ENCODE measurements at places on chromosomes 16 and 17. TPM values are rescaled to one million over a fixed set of nuclear protein-coding genes. Genes with fewer than 3 reads are reported as not detected.

- DNase-seq: no peak
These were observed 31.9 kb upstream of the ACSF3 start for GRCh38 chr16:89061590-89062380.

- no peak for DNase-seq
These were observed 42.0 kb upstream of the KSR1 start for GRCh38 chr17:27414271-27414670.

Gene ADAM11
- under 0.01 TPM for total RNA-seq

Gene CLEC3A
- total RNA-seq: not detected

GRCh38 chr17:81537856-81538555 lies 9.8 kb downstream of the FSCN2 start:
- DNase-seq: peak; percentile 88

Gene RRAD
- total RNA-seq: 8.3 TPM

DNA sequence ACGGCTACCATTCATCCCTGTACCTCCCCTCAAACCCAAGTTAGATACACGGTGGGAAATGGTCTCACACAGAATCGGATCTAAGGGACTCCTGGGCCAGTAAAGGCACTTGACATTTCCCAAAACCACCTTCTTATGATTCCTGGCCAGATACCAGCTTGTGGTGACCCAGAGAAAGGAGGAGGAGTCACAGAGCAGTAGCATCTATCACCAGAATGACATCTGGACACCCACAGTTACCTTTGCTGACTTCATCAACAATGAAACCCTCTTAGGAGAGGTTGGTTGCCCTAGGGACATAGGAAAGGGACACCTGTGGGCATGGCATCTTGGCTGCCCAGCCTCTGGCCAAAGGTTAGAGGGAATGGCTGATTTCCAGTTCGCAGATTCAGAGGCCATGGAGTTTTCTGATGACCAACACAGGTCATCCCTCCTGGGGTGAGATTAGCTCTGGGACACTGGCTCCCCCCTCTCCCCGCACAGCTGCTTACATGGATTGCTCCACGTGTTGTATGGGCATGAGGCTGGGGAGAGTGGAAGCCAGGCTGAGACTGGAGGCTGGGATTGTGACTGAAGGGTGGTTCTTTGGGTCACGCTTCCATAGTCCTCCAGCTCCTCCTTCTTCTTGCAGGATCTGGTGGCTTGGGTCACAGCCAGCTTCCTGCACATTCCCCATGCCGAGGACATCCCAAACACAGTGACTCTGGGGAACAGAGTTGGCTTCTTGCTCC lies 1.4 kb upstream of the AOC3 start:
- no peak for DNase-seq

DNA sequence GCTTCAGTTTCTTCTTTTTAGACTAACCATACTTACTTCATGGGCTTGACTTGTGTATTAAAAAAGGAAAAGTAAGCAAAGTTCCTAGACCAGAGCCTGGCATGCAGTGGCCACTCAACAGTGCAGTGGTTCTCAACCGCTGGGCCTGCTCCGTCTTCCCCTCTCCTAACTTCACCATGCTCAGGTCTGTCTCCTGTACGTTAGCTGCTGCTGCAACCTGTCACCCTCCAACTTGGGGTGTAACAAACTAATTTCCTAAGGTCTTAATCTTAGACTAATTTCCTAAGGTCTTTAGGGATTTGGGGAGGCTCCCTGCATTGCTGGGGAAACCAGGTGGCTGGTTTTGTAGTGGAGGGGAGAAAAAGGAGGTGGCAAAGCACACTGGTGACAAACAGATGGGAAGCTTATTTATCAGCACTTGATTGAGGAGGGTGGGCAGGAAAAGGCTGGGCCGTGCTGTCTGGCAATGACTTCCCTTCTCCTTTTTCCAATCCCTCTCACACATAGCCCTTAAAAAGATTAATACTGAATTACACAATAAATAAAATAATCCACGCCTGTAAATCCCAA lies 2.2 kb upstream of the ARL4D start:
- no peak for DNase-seq

Gene CCDC200
- not detected for total RNA-seq

DNA sequence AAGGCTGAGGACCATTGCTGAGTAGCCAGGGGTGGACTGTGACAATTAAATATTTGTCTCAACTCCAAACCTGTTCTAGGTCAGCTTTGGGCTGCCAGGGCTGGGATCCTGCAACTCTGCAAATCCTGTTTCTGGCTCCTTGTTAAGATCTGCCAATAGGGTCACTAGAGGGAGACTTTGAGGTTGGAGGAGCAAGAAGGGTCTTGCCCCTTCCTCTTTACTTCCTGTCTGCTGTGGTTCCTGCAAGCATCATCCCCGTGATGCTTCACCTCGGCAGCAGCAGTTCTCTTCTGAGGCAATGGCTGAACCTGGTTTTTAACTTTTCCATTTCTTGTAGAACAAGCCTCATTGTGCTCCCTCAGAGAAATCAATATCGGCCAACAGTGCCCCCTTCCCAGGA lies 124.6 kb downstream of the IRX5 start:
- no peak for DNase-seq

DNA sequence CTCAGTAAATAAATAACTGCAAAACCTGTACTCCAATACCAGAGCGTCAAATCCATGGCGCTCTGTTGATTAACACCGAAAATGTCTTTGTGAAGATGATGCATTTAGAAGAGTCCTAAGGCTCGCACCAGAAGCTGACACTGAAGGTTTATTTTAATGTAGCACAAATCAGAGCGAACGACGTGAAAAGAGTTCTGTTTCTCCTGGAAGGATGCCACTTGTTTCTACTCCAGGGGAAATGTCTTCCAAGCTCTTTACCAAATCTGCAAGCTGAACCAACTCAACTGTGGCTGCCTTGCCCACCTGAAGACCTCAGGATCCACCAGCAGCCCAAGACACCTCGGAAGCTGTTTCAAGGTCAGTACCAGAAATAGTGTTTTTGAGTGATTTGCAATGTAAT lies 194.4 kb upstream of the MAF start:
- no peak for DNase-seq

GRCh38 chr16:57480754-57481230 lies 5.5 kb downstream of the DOK4 start:
- DNase-seq: no peak

Gene FSCN2
- total RNA-seq: 13.5 TPM

Gene TP53TG3
- total RNA-seq: not detected

- no peak for DNase-seq
These were observed 21.1 kb upstream of the MYOCD start for GRCh38 chr17:12644623-12645022.

Gene TCAP
- 0.26 TPM for total RNA-seq

Gene GNAO1
- 3.0 TPM for total RNA-seq

GRCh38 chr17:70552230-70552981 lies 383.1 kb downstream of the KCNJ2 start:
- DNase-seq: no peak

DNA sequence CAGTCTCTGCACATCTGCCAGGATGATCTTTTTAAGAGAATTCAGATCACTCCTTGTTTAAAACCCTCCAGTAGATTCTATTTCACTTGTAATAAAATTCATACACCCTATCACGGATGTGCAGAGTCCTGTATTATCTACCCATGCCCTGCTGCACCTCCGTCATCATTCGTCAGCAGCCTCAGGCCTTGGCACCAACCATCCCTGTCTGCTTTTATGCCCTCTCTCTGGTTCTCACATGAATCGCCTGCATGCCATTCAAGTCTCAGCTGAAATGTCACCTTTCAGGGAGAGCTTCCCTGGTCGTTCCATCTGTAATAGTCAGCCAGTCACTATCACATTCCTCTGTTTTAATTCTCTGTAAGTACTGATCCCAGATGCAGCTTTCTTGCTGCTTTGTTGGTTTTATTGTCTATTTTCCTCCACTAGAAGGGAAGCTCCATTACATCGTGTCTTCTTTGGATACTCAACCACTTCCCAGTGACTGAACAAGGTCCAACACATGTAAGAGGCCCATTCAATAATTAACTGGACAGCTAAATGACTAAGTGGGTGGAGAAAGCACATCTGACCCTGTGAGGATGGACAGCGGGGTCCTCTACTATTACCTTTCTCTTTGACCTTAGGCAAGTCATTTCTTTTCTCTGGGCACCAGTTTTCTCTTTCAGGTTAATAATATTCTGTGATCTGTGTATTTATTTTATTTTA lies 81.2 kb upstream of the GOT2 start:
- DNase-seq: no peak

DNA sequence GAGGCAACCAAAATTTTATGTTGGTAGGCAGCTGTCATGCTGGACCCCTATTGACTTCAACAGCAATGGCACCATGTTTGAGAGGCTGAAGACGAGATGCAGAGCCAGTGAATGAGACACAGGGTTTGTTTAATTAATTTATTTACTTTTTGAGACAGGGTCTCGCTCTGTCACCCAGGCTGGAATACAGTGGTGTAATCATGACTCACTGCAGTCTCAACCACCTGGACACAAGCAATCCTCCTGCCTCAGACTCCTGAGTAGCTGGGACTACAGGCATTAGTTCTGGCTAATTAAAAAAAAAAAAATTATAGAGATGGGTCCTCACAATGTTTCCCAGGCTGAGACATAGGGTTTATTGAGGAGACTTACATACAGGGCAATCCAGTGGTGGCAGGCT lies 36.2 kb upstream of the PPM1D start:
- DNase-seq: no peak

Gene P2RX5
- 0.99 TPM for total RNA-seq

Gene KRTAP4-3
- not detected for total RNA-seq

Gene ZNF469
- total RNA-seq: 0.99 TPM

DNA sequence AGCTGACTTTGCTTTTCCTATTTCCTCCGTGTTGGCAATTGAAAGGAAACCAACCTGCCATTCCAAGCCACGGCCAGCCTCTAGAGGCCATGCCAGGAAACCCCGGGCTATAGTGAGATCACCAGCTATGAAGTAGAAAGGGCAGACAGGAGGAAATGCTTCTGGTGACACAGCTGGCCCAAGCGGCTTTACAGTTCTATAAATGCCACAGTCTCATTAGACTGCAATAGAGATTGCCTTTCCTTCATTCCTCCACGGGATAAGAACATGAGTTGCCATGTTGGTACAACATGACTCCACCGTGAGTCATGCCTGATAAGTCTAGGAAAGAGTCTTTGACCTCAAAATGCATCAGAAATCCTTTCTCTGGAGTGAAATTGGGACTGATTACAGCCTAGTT lies 384.9 kb downstream of the GRIN2A start:
- no peak for DNase-seq

DNA sequence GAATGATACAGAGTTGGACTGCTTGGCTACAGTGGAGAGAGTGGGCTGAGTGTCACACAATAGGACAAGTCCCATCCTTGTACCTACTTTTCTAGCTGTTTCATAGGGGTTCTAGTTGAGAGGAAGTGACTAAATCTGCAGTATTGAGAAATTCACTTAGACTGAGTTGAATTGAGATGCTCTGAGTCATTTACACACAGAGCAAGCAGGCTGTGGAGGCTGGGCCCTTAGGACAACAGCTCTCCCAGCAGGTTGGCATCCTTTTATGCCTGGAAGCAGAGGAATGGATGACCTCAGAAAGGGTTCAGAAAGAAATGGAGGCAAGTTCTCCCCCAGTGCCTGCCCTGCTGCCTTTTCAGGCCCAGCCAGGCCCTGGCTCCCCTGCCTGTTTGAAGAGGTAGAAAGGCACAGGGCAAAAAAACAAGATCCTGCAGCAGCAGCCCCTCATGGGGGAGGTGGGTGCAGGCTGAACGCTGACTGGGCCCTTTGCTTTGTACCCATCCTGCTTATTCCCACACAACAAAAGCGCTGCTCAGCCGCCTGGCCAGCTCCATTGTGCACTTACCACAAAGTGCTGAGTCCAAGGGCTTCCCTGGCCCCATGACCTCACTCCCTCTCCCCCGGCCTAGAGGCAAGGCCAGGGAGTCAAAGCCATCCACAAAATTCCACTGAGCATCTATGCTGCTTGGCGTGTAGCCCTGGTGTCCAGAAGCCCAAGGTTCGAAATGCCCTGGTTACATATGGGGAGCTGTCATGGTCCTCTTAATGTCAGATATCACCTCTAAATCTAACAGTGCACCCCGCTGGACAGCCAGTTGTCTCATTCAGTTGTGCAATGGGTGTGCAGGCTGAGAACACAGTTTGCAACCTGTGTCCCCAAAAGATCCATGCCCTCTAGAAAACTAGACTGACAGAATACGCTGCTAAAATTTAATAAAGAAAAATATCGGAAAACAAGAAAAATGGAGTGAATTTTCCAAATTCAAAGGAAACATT lies 5.4 kb upstream of the CRYBA1 start:
- DNase-seq: peak; percentile 50

DNA sequence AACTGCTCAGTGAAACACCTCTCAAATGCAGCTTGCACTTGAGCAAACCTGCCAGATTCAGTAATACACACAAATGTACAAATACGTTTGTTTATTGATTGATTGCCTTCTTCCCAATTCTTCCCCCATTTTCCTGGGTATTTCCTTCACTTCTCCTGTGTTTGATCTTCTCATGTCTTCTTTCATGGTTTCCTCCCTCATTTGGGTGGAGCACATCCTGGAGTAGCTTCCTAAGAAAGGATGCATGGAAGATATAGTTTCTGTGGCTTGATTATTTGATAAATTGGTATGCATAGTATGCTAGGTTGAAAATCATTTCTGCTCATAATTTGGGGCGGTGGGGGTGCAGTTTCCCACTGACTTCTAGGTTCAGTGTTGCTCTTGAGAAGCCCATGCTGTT lies 28.8 kb downstream of the JPH3 start:
- no peak for DNase-seq

- peak; percentile 40 for DNase-seq
These were observed 1.1 kb downstream of the IL17C start for GRCh38 chr16:88639231-88640038.

- DNase-seq: no peak
These were observed 223.5 kb downstream of the CYB561 start for GRCh38 chr17:63222655-63223054.

Gene RMI2
- total RNA-seq: 3.0 TPM

DNA sequence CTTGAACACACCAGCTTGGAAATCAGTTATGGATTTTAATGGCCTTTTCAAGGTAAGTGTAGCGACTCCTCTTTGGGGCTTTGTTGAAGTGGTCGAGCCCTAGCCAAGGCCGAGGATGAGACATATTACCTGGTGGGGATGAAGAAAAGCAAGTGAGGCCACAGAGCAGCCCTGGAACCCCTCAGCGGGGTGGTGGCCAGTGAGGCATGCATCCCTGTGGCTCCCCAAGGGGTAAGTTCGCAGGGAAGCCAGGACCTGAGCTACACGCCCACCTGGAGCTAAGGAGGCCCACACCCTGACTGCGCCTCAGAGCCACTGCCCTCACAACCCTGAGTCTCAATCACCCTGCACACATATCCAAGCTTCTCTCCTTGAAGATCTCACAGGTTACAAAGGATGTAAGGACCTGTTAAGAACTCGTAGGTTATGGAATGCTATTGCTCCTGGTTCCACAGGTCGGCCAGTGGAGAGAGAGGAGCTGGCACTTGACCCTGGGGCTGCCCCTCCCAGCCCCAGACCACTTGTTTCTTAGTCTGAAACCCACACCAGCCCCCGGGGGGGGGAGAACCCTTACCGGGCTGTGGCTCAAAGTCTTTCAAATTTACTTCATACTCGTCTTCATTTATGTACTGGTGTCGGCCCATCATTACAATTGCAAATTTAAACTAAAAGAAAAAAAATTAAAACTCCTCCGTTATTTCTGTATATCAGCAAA lies 12.0 kb downstream of the LITAFD start:
- DNase-seq: no peak

GRCh38 chr16:69486724-69487123 lies 62.3 kb downstream of the CYB5B start:
- no peak for DNase-seq

Measured in body of pancreas (tissue), 4 donors.